GM12891 (cell line): ENCODE measurements at places on chromosomes 3 and 15.

DNA sequence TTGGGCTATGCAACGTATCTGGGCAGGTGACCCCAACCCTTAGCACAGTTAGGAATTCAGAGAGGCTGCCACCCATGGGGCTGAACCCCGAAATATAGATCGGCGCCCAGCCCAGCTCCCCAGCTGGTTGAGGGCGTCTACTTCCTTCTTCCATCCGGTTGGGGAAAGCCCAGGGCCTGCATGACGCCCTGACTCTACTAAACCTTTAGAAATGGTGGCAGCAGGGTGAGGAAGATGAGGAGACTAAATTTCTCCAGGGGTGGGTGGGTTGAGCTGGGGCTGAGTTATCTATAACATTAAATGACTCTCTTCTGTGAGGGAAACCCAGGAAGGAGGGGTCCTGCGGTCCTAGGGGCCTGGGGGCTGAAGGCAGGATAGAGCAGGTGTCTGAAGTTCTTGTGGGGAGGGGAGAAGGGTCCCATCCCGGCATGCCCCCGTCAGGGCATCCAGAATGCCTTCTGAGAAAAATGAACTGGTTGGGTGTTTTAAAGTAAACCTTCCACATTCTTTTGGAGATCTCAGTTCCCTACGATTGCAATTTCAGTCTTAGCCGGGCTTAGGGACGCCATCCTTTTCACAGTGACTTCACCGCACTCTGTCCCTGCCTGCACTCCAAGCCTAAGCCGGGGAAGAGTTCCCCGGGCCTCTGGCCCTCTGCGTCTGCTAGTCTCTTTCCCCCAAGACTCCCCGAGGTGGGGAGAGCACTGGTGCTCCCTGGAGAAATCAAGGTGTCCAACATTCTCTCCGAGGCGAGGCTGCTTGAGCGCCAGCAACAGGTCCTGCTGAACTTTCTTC lies 28.5 kb downstream of the NR2F2 start:
- no peak for DNase-seq

- no peak for DNase-seq
These were observed 44.8 kb downstream of the PEAK1 start for GRCh38 chr15:77375133-77375532.

DNA sequence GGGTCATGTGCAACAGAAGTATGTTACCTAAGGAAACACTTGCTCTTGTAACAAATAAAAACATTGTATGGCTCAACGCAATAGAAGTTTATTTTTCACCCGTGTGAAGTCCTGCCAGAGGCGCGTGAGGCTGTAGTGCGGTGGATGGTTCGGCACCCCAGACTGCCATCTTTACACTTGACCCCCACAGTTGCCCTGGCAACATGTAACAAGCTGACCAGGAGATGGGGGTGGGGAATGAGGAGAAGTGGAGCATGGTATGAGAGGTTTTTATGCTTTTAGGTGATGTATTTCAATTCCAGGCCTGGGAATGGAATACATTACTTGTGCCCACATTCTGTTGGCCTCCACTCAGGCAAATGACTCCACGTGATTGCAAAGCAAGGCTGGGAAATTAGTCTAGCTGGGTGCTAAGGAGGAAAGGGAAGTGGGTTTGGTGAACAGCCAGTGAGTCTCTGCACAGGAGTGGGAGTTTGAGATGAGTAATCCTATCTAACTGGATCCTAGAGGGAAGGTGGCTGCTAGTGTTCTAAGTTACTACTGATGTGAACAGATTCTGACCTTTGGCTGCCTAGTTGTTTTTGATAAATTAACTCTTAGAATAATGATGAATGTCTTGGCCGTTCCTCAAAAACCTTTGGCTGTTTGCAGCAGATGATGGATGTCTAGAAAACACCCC lies 33.8 kb upstream of the GREM1 start:
- no peak for DNase-seq

DNA sequence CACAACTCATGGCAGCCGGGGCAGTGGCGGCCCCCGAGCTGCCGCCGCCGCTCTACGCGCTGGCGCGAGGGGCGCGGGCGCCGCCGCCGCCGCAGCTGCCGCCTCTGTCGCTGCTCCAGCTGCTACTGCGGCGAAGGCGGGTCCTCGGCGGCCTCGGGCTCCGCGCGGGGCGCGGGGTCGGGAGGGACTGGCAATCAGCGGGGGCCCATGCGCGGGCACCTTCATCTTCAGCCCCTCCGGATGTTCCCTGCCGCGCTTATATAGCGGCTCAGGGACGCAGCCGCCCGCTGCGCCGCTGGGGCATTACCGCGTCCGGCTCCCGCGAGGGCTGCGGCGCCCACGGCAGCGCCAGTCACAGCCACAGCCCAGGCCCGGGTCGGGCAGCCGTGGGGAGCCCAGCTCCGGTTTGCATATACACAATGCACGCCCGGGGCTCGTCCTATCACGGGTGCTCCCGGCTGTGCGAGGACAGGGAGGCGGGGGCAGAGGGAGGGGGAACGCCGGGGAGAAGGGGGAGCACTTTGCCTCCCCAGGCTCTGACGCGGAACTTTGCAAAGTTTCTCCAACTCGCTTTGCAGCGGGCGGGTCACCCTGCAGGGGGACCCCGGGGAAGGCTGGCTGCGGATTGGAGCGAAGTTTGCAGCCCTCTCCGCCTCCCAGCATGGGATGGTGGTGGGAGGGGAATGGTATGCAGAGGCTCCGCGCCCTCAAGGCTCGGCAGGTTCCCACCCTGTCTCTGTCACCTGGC lies at the start of gene VGLL3:
VGLL3 (minus strand) TSS at position 416 of the 748 bp plus-strand sequence; CDS start at position 10, 406 bp downstream.
- DNase-seq: peak; percentile 7

GRCh38 chr3:122793568-122794416 lies at the start of gene HSPBAP1:
Gene HSPBAP1, minus strand, starts transcription at chr3:122793831. Its CDS starts 151 bp downstream, at chr3:122793680.
- peak; percentile 72 for DNase-seq

- no peak for DNase-seq
These were observed 65.0 kb downstream of the AKAP13 start for GRCh38 chr15:85445361-85445760.

DNA sequence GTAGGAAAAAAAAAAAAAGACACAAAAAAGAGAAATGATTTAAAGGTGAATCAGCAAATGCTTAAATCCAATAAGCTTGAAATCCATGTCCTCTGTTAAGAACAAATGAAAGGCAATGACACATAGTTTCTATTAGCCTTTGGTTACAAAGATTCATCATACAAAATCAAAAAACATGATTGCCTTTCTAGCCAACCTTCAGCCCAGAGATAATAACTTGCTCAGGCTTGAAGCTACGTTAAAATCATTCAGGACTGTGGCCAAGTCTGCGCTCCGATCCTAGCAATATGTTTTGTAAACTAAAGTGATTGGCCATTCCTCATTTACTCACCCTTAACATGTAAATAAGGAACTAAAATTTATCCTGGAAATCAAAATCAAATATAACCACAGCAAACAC lies 556.7 kb downstream of the FGF12 start:
- no peak for DNase-seq
